NCI-H748 treated with DMSO at 0.1 percent for 48 hours (cell line): ENCODE measurements at places on chromosomes 16 and 17.
A peak's percentile ranks its signal among the peaks of the same experiment; 100 is the strongest.

GRCh38 chr17:57445772-57446472 is 189.6 kb downstream of the MSI2 start:
- no peak for DNase-seq

DNA sequence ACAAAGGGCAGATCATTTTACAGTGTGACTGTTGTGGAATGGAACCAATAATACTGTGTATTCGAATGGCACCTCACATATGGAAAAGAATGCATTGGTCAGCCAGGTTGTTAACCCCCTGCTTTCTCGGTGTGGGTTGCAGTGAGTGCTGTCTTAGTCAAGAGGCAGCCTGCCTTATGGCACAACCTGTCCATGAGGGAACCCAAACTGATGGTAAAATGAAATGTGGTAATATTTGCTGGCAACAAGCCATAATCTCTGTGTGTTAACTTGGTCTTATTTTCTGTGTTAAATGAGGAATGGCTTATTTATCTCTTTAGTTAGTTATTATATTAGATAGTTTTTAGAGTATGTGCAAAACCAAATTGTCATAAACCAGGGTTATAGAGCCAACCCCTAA is 81.6 kb downstream of the TMC6 start:
- DNase-seq = no peak

- DNase-seq = no peak
Measured at GRCh38 chr17:49520386-49521087, 25.4 kb downstream of the NGFR start.

DNA sequence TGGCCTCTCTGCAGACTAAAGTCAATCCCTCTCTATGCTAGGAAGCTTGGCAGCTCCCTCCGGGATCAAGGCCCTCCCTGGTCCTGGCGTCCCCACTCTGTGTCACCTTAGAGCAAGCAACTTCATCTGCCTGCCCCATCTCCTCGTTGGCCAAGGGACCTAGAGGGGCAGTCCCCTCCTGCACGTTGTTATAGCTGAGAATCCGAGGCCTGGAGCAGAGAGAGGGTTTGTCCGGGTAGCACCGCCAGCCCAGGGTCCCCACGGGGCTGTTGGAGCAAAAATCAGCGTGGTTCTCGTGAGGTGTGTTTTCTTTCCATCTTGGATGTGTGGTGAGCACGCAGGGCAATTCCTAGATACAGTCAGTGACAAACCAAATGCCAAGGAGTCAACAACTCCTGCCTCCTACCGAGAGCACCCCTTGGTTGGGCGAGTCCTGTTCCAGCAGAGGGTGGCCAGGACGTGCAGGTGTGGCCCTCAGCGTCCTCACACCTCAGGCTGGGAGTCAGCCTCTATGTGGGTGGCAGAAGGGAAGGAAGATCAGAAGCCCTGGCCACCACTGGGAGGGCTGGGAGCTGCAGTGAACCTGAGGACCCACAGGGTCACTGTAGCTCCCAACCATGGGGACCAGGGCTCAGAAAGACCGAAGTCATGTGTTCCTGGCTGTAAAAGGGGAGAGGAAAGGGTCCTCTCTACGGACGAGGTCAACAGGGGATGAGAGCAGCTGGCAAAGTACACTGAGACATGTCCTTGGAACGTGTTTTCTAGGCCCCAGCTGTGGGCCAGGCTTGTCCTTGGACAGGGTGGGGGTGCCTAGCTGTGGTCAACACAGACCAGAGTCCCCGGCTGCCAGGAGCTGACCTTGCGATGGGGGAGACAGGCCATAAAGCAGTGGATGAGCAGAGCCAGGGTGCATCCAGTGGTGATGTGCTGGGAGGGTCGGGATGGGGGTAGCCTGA is 85.6 kb upstream of the CIBAR2 start:
- no peak for DNase-seq

DNA sequence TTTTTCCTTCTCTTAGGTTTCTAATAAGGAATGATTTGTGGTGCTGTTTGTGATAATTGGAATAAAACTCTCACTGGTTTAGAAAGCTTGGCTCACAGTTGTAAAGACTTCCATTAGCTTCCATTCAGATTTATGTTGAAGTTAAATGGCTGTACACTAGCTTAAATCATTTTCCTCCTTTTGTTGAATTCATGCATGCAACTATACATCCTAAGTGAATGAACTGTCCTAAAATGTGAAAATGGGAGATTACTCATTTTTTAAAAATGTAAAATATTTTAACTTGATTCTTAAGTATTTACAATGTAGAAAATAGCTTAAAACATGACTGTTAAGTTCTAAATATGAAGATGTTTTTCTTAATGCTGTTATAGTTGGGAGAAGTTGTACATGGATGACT is 15.2 kb downstream of the PRKCA start:
- no peak for DNase-seq

DNA sequence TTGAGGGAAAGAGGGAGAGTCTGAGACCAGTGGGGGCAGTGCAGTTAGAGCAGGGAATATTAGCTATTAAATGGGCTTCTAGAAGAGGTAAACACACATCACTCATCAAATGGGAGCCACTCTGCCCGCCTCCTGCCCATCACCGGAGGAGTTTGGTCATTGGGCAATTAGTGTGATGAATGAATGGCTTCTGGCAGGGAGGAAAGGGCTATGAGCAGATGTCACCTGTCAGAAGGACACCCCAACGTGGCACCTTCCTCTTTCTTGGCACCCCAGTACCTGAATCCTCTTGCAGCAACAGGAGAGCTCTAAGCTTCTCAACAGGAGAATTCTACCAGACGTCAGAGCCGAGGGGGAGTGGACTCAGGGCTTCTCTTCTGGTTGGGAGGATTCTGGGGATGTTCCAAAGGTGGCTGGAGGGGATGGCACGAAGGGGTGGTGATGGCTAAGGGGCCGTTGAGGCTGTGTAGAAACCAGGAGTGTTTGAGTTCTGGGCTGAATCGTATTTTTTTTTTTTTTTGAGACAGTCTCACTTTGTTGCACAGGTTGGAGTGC is 11.0 kb downstream of the C1QTNF1 start:
- DNase-seq = no peak

DNA sequence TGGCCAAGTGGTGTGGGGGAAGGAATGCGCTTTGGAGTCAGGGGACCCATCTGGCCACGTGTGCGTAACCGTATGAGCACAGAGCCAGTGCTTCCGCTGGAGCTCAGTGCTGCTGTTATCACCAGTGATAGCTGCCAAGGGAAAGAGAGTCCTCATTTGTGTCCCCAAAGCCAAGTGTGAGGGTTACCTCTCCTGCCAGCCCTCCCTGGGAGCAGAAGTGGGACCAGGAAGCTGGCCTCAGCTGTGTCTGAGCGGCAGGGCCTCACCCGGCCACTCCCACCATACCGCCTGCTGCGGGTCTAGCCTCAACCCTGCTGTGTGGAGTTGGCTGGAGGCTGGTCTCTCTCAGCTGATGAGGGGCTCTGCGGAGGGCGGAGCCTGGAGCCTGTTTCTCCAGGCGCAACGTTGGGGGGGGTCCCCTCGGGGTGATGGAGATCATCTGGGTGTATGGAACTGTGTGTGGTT is 44.5 kb downstream of the MEAK7 start:
- no peak for DNase-seq

GRCh38 chr16:84631886-84632285 is 14.0 kb upstream of the COTL1 start:
- DNase-seq = no peak

DNA sequence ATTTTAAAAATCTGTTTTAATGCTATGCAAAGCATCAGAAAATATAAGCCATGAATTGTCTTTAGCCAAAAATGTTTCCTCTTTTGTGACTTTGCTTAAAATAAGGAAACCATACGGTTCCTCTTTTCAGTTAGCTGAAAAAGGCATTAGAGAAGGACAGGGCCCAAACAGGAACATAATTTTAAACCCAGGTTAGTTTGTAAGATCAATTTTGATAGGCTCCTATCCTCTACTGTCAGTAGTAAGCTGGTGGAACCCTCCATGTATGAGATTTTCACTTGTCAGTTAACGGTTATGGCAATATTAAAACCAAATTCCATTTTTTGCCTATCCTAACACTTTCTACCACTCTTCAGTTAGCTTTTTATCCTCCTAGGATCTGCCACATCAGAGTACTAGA is 4.3 kb downstream of the EVI2B start:
- no peak for DNase-seq

DNA sequence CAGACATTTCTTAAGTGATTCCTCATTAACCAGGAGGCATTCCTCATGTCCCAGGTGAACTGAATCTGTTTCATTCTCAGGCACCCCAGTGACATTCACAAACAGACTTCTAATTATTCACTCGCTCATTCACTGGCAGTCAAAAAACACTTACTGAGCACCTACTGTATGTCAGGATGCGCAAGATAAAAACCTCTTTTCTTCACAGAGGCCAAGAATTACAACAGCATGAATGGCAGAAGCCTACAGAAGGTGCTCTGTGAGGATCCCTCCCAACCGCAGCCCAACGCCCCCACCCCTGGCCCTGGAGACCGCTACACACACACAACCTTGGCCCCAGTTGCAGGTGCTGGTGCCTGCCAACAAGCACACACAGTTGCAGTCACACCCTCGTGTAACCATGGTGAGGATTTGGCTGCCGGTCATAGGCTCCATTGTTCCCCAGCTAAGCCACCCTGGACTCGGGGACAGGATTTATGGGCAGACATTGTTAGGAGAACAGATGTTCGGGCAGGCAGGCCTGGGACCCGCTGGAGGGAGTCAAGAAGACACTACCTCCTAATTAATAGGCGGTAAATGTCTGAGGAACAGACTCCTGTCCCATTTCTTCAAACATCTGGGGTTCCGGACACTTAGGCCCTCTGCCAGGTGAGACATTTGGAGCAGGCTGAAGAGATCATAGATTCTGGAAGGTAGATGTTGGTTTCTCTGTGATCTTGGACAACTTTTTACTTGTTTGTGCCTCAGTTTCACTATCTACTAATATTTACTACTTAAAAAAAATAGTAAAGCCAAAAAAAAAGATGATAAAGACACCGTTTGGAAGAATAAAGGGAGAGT is 43.2 kb downstream of the CUEDC1 start:
- peak; percentile 93 for DNase-seq

DNA sequence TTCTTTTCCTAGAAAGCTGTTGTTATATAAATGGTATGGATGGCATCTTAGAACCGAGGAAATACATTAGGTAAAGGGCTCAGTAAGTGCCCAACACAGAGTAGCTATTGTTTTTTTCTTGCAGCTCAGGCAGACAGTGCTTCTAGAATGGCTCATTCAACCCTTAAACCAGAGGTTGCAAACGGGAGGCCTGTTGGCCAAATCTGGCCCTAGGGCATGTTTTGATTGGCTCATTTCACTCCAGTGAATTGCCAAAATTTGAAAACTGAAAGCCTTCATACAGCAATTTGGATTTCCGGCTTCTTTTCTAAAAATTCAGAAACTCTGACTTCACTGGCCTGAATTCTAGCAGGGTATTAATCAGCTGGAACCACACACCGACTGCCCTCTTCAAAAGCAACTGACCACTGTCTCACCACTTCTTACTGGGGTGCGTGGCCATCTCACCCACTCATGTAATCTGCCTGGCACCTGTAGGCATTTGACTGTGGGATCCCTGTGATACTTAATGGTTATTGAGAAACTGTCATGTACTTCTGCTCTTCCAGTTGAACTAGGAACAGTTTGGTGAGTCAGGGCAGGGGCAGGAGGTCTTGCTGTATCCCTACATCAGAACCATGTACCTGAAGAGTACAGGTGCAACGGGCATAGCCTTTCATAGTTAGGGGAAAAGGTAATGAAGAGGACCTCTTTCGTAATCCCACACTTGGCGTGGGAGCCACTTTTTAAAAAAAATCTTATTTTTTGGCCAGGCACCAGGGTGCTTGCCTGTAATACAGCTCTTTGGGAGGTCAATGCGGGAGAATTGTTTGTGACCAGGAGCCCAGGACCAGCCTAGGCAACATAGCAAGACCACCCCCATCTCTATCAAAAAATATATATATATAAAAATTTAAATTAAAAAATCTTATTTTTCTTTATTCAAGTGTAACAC is 53.6 kb upstream of the SCNN1B start:
- no peak for DNase-seq

DNA sequence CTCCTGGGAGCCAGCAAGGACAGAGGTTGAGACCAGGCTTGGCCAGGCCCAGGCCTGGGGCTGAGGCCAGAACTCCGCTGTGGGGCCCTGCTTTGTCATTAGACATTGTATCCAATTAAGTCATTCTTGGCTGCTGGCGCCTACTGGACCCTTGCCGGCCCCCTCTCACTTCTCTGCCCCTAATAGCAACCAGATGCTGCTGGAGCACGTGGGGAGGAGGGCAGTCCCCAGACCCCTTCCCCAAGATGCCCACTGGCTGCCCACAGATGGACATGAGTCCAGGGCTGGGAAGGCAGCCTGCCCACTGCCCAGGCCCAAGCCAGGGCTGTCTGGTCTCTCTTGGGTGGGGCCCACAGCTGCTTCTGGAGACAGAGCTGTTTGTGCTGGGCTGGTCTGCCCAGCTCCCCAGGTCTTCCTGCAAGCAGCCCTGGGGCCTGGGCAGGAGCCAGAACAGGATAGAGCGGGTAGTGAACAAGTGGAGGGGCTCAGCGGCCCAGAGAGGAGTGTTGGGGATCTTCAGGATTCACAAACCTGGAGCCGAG is 7.8 kb downstream of the PLXDC1 start:
- no peak for DNase-seq

DNA sequence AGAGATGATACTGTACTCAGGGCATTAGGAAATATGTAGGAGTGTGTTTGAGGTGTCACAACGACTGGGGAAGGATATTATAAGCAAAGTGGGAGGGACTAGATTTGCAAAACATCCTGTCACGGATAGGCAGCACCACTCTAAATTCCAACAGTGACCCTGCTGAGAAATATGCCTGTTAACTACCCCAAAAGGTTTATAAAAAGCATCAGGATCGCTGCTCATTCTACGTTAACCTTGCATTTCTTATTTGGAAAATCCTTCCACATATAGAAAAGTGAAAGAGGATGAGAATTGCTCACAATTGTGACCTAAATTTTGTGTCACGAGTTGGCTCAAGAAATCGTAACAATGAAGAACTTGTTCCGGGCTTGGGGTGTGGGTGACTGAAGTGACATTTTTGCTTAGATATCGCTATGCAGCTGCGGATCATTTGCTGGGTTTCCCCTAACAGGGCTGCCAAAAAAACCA is 51.6 kb downstream of the N4BP1 start:
- no peak for DNase-seq

- DNase-seq = no peak
Measured at GRCh38 chr17:8776881-8777280, 18.5 kb upstream of the SPDYE4 start.

GRCh38 chr16:86661706-86662105 is 83.4 kb downstream of the FOXL1 start:
- no peak for DNase-seq

GRCh38 chr17:28858801-28859355 is 4.1 kb downstream of the ERAL1 start:
- no peak for DNase-seq

- DNase-seq = no peak
Measured at GRCh38 chr17:40180694-40181093, 3.4 kb downstream of the RAPGEFL1 start.

GRCh38 chr16:81214745-81215166 is 23.7 kb upstream of the BCO1 start:
- no peak for DNase-seq

GRCh38 chr16:73485880-73486279 is 438.0 kb upstream of the ZFHX3 start:
- no peak for DNase-seq
